ENCODE measurements at places on chromosomes 5 and 9.

DNA sequence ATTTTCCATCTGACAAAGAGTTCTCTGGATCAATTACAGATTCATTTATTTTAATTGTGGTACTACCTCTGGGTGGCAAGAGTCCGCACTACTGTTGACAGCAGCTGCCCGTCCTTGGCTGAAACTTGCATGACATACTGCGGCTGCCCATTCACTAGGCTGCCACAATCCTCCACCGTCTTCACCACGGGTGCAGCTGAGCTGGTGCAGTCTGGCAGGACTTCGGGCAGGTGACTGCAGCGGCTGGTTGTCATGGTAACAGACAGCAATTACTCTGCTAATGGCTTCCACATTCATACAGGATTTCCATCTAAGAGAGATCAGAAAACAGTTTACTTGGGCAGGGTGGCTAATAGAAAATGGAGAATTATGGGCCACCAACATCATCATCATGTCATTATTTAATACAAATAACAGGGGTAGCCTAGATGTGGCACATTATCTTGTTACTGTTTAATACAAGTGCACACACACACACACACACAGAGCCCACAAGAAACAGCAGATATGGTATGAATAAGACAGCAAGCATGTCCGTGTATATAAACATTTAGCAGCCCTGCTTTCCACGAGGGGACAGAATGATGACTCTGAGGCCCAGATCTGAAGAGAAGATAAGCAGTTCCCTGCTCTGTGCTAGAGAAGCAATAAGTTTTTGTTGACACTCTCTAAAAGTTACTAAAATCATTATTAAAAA lies 112.3 kb downstream of the MARCHF3 start:
- no peak for DNase-seq

GRCh38 chr5:2857837-2858236 lies 106.4 kb upstream of the IRX2 start:
- DNase-seq: no peak

DNA sequence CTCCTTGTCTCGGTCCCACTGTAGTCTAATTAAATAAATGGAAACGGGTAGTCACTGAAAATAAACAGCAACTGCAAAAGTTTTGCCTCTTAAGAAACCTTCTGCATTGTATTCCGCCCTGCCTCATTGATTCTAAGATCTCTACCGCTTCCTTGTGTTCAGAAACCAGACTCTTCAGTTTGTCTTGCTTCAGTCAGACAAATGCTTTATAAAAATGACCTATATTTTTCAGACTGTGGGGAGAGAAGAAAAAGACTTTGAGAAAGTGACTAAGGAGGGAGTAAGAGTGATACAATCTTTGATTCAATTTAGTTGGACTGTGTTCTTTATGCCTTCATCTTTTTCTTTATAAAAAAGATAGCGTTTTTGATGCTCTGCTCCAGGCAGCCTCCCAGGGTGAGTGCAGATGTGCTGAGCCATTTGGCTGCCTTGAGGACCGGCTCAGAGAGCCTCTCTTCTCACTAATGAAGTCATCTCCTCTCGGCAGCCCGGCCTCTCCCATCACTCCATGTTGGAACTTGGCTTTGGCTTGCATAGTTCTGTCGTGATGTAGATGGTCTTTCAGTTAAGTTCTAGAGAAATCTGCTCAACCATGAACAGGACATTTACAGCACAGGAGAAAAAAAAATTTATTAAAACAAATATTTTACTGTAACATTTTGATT lies 4.0 kb upstream of the VCAN start:
- DNase-seq: no peak

- no peak for DNase-seq
Measured at GRCh38 chr5:138805096-138805495, 51.9 kb downstream of the CTNNA1 start.

DNA sequence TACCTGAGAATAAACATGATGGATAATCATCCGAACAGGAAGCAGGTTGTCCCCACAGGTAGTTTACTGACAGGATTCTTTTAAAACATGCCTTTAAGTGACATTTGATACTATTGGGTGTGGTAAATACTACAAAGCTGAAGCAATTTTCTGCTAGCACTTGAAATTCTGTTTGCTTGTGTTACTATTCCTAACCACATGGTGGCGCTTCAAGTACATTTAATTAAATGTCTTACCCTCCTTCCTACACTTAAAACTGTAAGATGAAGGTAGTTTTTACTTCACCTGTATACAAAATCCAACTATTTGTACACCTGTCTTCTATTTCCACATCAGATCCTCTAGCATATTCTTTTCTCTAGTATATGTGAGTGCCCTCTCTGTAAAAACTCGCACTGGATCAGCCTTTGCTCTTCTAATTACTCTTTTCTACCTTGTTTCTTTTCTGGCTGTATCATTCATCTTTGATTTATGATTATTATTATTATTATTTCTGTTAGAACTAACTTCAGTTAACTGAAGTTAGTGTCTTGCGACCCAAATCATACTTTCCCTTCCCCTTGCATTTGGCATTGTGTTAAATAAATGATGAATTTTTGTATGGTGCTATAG lies 18.4 kb downstream of the SLC25A46 start:
- no peak for DNase-seq

DNA sequence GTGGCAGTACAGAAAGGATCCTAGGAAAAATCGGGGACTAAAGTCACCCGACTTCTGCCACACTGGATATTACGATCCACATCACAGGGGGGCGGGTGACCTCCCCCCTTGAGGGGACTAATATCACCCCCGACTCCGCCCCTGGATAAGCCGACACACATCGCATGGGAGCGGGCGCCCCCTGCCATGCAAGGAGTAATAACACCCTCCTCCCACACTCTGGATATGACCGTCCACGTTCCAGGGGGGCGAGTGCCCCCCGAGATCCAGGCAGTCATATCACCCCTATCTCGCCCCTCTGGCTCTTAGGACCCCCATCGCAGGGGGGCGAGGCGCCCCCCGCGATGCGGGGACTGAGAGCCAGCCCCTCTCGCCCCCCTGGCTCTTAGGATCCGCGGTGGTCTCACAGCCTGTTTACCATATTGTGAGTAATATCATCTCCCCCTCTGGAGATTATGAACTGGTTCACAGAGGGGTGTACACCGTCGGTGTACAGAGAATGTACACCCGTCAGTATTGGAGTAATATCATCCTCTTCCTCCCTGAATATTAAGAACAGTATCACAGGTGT lies 423.0 kb downstream of the DIRAS2 start:
- no peak for DNase-seq
